ENCODE measurements at places on chromosomes 4 and X.

DNA sequence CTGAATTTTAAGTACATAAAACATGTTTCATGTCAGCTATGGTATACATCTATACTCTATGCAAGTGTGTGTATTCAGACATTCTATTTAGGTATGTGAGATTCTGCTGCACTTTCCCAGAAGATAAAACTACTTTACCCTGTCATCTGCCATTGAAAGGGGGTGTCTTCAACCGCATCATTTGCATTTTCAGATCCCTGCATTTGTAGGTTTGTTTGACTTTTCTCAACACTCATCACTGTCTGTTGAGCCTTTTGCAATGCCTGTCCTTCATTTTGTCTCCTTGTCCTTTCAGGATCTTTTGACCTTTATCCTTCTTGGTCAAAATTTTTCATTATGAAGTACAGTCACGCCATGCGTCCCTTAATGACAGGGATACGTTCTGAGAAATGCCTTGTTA is 103.5 kb downstream of the TMA16 start:
- DNase-seq: no peak

DNA sequence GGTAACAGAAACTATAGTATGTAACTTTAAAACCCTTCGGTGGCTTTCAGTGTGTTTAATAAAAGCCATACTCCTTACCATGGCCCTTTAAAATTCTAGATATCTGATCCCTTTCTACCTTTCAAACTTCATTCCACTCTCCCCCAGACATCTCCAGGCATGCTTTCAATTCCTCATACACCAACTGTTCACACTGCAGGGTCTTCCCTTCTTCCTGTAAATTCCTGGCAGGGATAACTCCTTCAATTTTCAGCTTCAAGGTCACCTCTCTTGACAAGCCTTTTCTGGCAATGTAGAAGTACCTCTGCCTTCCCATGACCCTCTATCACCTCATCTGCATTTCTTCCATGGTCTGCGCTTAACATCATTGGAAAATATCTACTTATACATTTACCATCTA is 60.8 kb downstream of the WDFY3 start:
- no peak for DNase-seq

DNA sequence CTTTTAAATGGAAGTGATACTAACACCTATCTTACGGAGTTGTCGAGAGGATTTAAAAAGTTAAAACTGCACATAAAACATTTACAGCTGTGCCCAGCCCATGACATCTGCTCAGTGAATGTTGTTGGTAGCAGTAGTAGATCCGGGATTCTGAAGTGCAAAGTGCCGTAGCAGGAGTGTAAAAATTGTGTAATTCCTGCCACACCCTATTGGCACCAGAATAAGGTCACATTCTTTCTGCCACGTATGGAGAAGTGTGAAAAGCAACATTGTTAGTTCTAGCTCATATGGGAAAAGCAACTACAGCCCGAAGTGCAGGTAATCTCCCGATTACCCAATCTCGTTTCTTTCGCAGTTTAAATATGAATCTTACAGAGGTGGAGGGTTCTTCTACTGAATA is 31.2 kb downstream of the PRIMPOL start:
- DNase-seq: no peak

DNA sequence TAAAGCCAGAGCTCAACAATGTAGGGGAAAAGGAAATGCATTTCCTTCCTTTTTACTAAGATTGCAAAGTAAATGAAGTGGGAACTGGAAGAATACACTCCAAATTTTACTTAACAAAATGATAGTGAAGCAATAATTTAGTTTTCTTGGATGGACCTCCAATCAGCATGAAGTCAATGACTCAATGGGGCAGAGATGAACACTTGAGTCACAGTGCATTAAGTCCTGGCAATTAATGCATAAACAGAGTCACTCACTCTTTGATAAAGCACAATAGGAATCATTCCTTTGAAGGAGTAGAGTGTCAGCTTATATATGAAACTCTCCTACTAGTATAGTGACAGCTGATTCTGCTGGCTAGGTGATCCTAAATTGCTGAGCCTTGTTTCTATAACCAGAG is 66.7 kb upstream of the FRAS1 start:
- no peak for DNase-seq

DNA sequence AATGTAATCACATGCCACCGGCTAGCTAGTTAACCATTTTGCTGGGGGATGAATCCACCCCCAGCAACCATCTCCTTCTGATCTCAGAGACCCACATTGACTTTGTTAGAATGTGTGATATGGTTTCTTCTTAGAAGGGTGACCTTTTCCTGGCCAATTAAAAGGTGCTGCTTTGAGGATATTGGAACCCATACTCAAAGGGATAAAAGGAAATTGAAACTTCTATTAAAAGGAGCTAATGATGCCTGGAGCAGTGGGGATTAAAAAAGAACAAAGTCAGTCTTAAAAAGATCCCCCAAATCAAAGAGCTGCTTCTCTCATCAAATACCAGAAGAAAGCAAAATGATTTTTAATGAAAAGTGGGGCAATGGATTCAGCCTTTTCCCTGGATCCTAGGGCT is 214.1 kb downstream of the SHROOM3 start:
- DNase-seq: no peak

Data from stimulated activated CD4-positive, alpha-beta T cell treated with anti-CD3 and anti-CD28 coated beads, Interleukin-15, amount 100 ng/mL, for 1 hour (primary cell).